ENCODE measurements at places on chromosomes 7 and 10.

- DNase-seq, result no peak
These were observed 43.2 kb downstream of the KCNMA1 start for GRCh38 chr10:77594471-77594783.

- no peak for DNase-seq
These were observed 10.6 kb upstream of the CPVL start for GRCh38 chr7:29156907-29157452.

GRCh38 chr10:34102893-34103506 is 712.1 kb downstream of the PARD3 start:
- DNase-seq, result peak; percentile 13

DNA sequence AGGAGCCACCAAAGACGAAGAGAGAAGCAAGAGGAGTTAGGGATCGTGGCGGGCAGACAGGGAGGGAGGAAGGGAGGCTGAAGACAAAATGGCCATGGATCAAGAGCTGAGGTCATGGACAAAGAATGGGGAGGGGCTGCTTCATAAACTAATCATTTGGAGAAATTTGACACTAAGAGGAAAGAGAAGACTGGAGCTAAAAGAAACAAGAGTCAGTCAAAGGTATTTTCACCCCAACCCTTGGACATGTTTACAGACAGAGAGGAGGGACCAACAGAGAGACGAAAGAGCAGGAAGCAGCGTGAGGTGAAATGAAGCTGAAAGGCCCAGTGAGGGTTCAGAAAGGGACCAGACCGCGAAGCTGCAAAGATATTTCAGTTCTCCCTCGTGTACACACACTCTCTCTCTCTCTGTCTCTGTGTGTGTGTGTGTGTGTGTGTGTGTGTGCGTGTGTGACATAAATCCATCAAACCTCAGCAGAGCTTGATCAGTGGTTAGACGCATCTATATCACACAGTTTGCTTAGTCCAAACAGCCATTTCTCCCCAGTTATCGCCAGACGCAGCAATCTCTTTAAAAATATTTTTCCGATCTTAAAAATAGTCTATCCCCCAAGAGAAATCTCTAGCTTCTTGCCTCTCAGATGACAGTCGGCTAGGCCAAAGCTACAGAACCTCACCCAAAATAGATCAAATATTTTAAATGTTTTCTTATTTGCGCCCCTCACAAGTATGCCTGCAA is 12.5 kb upstream of the CALD1 start:
- no peak for DNase-seq

- no peak for DNase-seq
These were observed 124.9 kb upstream of the CTTNBP2 start for GRCh38 chr7:117997862-117998825.

GRCh38 chr7:157347217-157347904 is 10.6 kb downstream of the DNAJB6 start:
- DNase-seq, result peak; percentile 78

- peak; percentile 91 for DNase-seq
These were observed 93.2 kb downstream of the ZRANB1 start for GRCh38 chr10:125035136-125035535.

DNA sequence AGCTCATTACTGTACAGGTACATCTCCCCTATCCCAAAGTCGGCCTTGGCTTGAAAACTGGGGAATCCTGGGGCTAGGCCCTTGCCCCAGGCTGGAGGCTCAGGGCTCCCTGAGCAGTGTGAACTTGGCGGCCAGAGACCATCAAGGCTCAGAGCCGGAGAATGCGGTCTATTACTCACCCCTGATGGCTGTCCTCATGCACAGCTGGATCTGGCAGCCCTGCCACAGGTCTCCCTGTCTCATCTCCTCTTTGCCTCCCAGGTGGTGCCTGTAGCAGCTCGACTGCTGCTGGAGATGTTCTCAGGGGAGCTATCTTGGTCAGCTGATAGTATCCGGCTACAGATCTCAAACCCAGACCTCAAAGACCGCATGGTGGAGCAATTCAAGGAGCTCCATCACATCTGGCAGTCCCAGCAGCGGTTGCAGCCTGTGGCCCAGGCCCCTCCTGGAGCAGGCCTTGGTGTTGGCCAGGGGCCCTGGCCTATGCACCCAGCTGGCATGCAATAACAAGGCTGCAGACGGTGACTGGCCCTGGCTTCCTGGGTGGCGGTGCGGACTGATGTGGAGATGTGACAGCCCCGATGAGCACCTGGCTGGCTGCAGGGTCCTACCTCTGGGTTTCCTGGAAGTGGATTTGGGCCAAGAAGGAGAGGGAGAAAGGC is 10.7 kb downstream of the IRF5 start:
- no peak for DNase-seq

GRCh38 chr7:105718511-105718925 is 137.2 kb upstream of the EFCAB10 start:
- no peak for DNase-seq
